HS-27A (cell line): ENCODE measurements at places on chromosomes 12 and 14.

DNA sequence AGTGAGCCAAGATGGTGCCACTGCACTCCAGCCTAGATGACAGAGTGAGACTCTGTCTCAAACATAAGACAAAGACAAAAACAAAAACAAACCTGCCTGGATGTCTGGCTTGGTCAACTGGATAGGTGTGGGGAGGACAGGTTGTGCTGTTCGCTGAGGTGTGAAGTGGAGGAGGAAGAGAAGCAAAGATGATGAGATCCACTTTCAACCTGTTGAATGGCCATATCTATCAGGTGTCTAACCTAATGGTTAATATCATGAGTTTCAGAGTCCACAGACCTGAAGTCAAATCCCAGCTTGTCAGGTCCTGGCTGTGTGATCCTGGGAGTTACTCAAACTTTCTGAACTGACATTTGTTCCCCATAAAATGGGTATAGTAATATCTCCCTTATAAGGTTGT is 9.7 kb upstream of the CCDC177 start:
- no peak for DNase-seq

GRCh38 chr12:103647267-103647666 is 60.2 kb downstream of the STAB2 start:
- DNase-seq = no peak

DNA sequence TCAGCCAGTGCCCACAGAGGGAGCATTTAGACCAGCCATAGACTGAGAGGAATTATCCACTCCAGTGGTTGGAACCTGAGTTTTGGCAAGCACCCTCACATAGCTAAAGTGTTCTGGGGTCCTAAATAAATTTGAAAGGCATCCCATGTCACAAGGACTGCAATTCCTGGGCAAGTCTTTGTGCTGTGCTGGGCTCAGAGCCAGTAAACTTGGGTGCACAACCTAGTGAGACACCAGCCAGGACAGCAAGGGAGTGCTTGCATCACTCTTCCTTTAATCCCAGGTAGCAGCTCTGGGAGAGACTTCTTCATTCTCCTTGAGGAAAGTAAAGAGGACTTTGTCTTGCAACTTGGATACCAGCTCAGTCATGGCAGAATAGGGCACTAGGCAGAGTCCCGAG is 142.0 kb upstream of the FSCB start:
- no peak for DNase-seq

DNA sequence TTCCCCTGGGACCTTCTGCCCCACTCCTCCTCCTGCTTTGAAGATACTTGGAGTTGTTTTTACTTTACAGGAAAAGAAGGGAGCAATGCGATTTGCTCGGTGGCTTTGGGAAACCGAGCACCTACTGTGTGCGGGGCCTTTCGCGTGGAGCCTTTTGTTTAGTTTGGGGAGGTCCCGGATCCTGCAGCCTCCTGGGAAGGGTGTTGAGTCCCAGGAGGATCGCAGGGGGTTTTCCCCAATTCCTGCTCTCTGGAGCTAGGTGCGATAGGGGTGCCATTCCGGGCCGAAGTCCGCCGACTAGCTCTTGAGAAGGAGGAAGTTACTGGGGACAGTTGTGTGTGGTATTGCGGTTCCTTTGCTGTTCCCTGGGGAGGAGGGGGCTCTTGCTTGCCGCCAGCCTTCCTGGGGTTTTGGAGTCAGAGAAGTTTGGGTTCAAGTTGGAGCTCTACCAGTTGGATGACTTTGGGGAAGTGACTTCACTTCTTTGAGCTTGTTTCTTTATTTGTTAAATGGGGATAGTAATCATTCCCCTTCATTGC is 1.1 kb downstream of the BRI3BP start:
- DNase-seq = no peak

DNA sequence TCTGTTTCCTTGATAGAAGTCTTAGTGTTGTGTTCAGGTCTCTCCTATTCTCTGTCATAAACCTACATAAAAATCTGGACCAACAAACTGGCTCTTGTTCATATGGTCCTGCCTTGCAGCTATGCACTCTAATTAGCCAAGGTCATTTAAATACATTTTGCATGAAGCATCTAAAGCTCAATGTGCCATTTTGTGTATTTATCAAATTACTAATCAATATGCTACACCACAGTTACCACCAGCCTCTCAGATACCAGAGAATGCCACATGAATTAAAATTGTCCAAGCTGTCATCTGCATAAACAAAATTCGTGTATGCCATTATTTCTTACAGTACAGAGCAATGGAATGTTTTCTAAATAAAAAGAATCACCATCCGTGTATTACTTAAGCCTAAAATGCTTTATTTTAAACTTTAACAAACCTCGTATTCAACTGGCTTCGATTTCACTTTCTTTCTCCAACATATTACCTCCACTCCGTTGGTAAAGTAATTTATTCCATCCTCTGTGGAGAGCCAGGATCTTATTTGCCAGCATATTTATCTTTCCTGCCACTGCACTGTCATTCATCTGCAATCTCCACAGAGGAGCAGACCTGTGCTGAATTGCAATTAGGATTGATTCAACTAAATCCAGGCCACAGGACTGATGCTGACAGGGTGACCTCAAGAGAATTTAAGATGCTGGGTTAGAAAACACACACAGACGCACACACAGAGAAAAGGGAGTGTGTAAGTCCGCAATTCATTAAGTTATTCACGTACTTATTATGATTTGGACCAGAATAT is 284.1 kb upstream of the FOXG1 start:
- DNase-seq = no peak

- DNase-seq = no peak
Measured at GRCh38 chr14:34222867-34223266, 239.2 kb downstream of the SPTSSA start.

DNA sequence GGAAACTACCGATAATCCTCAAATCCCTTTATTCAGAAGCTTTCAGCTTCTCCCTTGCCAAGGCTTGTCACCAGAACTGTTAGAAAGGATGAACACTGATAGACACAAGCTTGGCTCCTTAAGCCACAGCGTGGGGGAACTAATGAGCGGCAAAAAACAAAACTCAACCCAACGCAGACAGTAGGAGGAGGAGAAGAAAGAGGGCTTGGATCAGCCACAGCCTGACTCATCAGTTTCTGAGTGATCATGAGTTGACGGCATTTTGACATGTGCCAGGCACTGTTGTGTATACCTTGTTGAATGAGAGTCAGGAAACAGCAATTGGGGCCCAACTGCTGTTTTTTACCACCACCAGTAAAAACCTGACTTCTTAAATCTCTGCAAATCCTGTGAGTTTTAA is 23.7 kb downstream of the PLXNC1 start:
- DNase-seq = no peak

GRCh38 chr12:71854594-71854993 is 15.0 kb downstream of the TBC1D15 start:
- DNase-seq = no peak

GRCh38 chr14:71397371-71397770 is 490.1 kb downstream of the PCNX1 start:
- DNase-seq = no peak

GRCh38 chr14:73717711-73718417 is 3.7 kb upstream of the PNMA1 start:
- DNase-seq = no peak

DNA sequence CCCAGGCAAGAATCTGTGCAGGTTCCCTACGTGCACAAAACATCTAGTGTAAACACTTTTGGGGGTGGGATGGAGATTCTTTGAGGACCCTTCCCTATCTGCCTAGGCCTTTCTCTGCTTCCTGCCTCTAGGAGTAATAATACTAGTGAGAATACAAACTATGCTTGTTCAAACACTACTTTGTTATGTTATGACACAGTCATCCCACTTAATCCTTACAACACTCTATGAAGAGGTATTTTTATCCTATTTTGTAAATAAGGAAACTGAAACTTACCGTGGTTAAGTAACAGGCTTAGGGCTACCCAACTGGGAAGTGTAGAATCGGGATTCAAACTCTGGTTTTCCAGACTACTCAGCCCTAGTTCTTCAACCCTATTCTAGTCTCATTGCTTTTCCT is 96.5 kb downstream of the KCNA5 start:
- DNase-seq = no peak

DNA sequence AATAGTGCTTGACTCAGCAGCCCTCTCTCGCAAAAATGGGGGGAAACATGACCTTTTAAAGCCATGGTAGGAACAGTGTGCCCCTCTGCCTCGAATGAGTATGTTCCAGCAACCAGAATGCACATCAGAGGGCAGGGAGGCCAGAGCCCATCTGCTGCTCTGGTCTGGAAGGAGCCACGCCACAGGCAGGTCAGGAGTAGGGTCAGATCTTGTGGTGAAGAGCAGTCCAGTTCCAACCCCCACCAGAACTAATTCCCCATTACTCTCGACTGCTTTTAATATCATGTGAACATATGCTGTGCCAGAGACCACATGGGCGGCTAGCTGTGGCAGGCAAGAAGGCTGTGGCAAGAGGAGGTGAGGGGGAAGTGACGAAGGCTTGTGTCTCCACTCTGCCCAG is 34.6 kb upstream of the TMX1 start:
- DNase-seq = no peak

DNA sequence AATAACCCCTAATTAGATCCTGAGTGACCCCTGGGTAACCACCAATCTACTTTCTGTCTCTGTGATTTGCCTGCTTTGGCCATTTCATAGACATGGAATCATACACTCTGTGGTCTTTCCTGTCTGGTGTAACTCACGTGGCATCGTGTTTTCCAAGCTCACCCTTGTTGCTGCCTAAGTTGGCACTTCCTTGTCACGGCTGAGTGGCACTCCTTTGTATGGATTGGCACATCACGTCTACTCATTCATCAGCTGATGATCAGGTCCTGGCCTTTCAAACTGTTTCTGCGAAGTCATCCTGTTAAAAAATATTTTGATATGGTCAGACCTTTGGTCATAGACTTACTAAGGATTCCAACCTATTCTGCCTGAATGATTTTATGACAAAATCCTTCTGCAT is 87.7 kb downstream of the GLT1D1 start:
- no peak for DNase-seq
